ENCODE measurements at places on chromosomes 5 and 9.

DNA sequence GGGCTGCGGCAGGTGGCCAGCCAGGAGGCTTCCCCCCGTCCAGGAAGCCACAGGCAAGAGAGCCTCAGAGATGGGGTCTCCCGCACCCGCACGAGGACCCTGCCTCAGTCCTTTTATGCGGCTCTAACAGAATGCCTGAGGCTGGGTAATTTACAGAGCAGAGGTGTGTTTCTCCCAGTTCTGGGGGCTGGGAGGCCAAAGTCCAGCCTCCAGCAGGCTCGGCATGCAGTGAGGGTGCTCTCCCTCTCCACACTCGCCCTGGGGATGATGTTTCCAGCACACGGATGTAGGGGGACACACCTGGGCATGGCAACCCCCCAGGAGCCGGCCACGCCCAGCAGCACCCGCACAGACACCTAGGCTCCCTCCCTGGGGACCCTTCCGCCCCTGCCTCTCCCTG is 95.4 kb upstream of the PPP1R26 start:
- no peak for DNase-seq

DNA sequence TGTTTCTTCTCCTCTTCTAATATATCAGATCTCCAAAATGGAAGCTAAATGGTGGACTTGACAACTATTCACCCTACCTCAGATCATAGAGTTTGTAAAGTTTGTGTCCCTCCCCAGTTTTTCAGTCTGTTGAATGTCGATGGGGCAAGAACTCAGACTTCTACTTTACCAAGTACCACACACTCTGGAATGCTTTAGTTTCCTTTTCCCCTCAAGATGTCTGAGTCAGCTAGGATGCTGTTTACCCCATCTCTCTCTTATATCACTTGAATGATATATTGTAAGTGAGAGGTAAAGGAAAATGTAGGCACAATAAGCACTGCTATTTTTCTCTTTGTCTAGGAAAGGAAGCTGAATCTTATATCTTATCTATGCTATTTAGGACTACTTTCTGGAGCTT is 25.9 kb upstream of the TAL2 start:
- no peak for DNase-seq

- no peak for DNase-seq
Measured at GRCh38 chr9:73805111-73805510, 653.4 kb downstream of the ANXA1 start.

DNA sequence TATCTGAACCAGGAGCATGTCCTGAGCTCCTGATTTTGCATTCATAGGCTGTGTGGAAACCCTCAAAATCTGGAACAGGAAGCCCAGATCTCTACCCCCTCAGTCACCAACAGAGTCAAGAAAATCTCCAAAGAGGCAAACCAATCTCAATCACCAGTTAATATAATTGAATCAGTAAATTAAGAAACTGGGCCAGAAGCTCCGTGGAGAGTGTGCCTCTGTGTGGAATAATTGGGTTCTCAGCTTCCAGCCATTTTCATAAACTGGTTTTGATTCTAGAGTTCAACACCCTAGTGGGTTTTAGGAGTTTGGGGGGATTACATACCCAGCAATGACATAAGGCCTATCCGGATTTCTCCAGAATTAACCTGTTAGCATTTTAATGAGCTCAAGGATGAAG is 362.9 kb downstream of the IRX2 start:
- DNase-seq: no peak

GRCh38 chr5:134577022-134577795 is 51.7 kb downstream of the JADE2 start:
- DNase-seq: no peak

DNA sequence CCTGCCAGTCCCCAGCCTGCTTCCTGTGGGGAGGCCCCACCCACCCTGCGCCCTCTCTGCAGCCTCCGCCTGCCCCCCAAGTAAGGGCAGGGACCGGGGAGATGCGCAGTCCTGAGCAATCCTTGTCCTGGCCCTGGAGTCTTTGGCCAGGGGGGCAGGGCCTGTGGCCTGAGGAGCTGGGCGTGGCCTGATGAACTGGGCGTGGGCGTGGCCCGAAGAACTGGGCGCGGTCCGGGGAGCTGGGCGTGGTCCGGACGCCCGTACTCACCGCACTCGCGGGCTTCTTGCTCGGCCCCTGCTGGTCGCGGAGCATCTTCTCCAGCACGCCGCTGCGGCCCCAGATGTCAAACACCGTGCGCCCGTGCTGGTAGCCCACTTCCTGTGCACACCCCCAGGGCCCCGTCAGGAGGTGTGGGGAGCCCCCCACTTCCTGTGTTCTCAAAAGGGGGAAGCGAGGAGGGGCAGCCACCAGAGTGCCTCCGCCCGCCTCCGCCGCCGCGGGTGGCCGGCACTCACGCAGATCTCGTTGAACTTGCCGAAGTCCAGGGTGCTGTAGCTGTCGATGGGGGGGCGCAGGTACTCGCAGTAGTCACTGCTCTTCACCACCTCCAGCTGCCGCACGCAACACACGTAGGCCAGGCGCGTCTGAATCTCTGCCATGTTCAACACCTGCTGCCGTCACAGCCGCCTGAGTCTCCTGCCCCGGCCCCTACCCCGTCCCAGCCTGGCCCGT is 2.7 kb upstream of the NSMF start:
- DNase-seq: peak; percentile 97

DNA sequence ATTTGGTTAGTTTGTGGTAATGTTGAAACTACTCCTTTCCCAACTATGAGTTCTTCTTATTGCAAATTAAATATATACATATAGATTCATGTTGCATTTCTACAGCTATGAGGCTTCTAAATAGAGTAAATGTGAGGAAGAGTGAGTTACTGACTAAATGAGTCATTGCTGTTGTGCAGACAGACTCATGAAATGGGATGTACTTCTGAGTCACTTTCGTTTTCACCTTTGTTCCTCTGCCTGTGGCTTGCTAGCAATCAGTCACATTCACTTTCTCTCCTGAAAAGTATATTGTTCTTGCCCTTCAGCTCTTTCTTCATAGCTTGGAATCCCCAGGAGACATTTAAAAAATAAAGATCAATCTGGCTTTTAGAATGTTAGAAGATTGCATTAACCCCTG is 295.5 kb upstream of the SMC2 start:
- no peak for DNase-seq

GRCh38 chr5:33582417-33582816 is 141.7 kb downstream of the TARS1 start:
- no peak for DNase-seq

GRCh38 chr9:130857864-130858738 is 23.0 kb downstream of the ABL1 start:
- DNase-seq: no peak

DNA sequence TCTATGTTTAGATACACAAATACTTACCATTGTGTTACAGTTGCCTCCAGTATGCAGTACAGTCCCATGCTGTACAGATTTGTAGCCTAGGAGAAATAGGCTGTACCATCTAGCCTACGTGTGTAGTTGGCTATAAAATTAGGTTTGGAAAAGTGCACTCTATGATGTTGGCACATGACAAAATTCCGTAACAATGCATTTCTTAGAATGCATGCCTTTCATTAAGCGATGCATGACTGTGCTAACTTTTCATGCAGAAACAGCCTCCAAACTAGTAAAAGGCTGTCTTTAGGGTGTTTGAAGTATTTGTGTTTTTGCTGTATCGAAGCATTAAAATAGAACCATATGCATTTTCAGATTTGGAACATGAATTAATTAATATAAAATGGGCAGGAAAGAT is 157.9 kb downstream of the RMI1 start:
- no peak for DNase-seq

DNA sequence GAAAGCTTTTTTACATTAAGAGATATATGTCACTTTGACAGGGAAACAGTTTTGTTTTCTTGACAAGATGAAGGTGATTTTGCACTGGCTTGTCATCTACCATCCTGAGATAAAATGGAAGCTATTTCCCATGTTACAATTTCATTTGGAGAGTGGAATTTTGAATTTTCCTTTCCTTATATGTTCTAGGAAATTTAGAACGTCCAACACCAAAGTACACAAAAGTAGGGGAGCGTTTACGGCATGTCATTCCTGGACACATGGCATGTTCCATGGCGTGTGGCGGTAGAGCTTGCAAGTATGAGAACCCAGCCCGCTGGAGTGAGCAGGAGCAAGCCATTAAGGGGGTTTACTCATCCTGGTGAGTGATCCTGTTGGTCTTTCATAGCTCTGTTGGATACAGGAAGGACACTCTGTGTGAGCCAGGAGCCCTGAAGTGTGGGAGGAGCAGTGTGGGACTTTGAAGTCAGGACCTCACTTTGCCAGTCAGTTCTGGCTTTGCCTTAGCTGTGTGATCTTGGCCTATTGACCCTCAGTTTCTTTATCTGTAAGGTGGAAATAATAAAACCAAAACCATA is 887 bp downstream of the PTPDC1 start:
- DNase-seq: no peak

DNA sequence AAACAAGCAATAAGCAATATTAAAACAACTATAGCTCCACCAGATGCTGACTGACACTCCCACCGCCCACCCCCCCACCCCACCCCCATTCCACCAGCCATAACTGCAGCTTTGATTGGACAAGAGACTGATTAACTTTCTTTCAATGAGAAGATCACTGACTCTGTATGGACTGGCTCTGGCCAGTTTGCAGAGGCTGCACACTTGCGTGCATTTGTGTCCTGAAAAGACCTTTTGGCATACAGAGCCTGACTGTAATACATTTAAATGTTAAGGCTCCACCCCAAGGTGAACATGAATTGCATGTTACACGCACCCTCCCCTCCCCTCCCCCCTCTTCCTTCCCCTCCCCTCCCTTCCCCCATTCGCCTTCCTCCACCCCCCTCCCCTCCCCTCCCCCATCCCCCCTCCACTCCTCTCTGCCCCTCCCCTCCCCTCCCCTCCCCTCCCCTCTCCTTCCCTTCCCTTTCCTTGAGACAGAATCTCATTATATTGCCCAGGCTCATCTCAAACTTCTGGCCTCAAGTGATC is 31.1 kb downstream of the FGD3 start:
- no peak for DNase-seq

DNA sequence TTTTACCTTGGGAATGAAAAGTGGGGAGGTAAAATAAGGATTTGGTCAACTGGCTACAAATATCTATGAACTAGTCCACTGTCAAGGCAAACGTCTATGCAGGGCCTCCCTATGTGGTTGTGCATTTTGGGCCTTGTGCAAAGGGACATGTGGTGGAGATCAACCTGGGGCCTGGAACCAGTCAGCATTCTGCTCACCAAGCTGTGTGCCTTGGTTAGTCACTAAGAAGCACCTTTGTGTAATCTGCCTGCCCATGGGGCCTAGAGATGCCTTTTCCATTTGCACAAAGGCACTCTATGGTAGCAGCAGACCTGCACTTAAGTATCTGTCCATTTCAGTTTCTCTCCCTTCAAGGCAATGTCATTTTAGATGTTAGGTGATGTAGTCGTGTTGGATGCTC is 184.0 kb downstream of the GNAQ start:
- no peak for DNase-seq

- DNase-seq: no peak
Measured at GRCh38 chr5:133041157-133041784, 10.5 kb upstream of the HSPA4 start.

- no peak for DNase-seq
Measured at GRCh38 chr5:103785569-103785968, 223.0 kb upstream of the NUDT12 start.

DNA sequence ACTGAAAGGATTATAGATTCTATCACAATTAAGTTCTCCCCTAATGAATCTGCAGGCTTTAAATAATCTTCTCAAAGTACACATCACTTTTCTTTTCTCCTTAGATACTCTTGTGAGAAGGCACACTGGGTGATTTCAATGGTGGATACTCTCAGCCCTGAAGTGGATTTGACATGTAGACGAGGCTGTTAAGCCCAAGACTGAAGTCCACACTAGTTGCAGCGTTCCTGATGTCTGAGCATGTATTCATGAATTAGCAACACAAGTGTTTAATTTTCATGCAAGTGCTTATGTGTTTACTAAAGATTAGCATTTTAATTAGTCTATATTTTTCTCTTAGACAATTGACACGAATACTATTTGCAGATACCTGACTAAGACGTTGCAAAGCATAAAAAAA is 218.9 kb downstream of the TMEM161B start:
- DNase-seq: no peak

DNA sequence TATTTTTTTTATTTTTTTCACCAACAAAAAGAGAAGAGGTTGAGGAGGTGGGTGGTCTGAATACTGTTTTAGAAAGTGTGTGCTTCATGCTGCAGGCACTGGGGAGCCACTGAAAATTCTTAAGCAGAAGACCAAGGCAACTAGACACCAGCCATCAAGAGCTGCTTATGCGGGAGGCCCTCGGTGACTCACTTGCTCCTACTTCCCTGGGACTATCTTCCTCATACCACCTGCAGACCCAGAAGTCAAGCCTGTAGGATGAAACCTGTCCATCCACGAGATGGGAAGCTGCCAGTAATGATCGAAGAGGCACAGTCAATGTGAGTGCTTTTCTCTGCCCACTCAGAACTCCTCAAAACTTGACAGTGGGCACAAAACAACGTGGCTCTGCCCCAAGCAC is 125.8 kb upstream of the SLC44A1 start:
- DNase-seq: no peak

DNA sequence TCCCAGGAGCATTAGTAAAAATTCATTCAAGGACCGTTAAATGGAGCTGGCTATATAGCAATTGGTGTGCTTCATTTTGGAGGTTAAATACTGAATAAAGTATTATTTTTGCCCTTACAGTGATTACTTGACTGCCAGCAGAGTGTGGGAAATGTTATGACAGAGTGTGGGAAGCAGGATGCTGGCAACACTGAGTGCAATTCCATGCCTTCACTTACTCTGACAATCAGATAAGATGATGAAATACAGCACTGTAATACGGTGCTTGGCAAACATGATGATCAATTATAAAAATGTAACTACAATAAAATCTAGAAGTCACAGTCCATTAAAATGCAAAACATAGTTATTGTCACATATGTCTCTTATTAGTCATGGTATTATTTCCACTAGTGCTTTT is 651.3 kb downstream of the PTPRD start:
- no peak for DNase-seq

DNA sequence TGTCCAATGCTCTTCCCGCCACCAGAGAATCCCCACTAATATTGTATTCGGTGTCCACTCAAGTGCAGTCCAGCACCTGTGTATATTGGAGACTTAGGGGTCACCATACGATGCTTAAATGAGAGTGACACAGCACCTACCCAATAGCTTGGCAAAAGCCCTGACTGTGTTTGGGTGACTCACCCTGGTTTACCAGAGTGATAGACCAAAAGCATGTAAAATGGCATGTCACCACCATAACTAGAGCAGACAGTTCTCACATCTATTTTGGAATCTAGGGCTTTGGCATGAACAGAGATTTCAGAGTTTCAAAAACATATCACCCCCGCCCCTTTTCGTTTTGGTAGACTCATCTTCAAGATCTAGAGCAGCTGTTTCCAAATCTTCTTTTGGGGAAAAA is 217.3 kb upstream of the RASEF start:
- no peak for DNase-seq

- no peak for DNase-seq
Measured at GRCh38 chr9:34446468-34446891, 11.9 kb downstream of the FAM219A start.

All from activated CD8-positive, alpha-beta memory T cell treated with anti-CD3 and anti-CD28 coated beads, Interleukin-2, amount 10 ng/mL, durations not matched to agents 7 days and 5 days (primary cell).